OCI-LY7 (cell line): ENCODE measurements at places on chromosomes 2 and 18. TPM values are rescaled to one million over a fixed set of nuclear protein-coding genes. Genes with fewer than 3 reads are reported as not detected.
A peak's percentile ranks its signal among the peaks of the same experiment; 100 is the strongest.

DNA sequence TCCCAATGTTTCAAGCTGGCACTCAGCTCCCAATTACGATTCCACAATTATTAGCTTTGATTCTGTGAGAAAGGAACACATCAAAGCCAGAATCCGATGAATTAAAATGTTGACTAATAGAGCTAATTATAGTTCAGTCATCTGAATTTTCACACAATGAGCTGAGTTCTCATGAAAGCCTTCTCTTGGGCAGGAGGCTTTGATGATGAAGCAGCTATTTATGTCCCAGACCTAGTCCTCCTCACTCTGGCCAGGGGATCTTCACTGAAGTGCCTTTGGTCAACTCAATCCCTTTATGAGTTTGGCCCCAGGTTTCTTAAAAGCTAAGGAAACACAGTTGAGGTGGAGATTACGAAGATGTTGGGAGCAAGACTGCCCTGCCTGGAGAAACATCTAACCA lies 74.7 kb upstream of the PPM1B start:
- DNase-seq = no peak

- no peak for DNase-seq
Measured at GRCh38 chr2:129913695-129914495, 65.6 kb upstream of the RAB6C start.

- DNase-seq = no peak
Measured at GRCh38 chr2:235570966-235571692, 77.3 kb downstream of the AGAP1 start.

GRCh38 chr2:145032791-145033190 lies 512.9 kb upstream of the ZEB2 start:
- no peak for DNase-seq

- no peak for DNase-seq
Measured at GRCh38 chr18:9058406-9058805, 44.1 kb upstream of the NDUFV2 start.

DNA sequence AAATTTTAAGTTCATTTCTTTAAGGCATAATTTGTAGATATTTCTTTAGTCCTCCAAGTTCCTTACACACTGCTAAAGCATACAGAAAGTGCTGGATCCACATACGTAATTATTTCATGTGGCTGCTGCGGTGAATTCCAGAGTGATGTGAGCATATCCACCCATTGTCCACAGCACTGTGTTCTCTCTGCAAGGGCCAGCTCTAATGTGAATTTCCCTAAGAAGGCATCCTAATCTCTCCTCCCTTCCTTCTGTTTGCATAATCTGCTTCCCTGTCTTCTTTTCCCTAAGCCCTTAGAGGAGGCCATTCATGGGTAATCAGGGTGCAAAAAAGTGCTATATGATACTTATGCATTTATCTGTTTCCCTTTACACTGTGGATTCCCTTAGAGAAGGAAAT lies 57.2 kb downstream of the COBLL1 start:
- no peak for DNase-seq

DNA sequence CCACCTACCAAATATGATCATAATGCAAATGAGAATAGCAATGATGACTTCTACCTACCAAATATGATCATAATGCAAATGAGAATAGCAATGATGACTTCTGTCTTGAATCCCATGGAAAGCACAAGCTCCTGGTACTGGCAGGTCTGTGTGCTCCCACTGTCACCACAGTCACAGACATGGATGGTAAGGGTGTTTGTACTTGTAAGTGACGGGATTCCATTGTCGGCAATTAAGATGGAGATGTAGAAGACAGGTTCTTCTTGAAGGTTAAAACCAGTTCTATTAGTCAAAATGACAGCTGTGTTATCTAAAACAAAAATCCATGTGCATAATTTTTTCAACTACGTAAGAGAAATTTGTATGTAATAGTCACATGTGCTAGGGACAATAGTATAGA lies 95.0 kb downstream of the CDH19 start:
- no peak for DNase-seq

DNA sequence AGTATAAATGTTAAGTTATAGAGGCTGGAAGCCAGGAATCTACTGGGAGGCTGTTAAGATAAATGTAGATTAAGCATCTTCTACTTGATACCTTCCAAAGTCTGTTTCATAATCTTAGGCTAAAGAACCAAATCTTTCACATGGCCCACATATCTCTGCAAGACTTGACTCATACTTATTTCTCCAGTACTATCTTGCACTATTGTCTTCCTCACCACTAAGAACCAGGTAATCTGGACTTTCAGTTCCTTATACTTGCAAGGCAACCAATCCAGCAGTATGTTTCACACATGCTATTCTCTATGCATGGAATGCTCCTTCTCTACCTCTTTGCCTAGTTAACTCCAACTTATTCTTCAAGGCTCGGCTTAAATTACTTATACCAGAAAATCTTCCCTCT lies 62.2 kb downstream of the RBMS1 start:
- peak; percentile 50 for DNase-seq

- no peak for DNase-seq
Measured at GRCh38 chr2:17643031-17643615, 102.6 kb downstream of the VSNL1 start.

DNA sequence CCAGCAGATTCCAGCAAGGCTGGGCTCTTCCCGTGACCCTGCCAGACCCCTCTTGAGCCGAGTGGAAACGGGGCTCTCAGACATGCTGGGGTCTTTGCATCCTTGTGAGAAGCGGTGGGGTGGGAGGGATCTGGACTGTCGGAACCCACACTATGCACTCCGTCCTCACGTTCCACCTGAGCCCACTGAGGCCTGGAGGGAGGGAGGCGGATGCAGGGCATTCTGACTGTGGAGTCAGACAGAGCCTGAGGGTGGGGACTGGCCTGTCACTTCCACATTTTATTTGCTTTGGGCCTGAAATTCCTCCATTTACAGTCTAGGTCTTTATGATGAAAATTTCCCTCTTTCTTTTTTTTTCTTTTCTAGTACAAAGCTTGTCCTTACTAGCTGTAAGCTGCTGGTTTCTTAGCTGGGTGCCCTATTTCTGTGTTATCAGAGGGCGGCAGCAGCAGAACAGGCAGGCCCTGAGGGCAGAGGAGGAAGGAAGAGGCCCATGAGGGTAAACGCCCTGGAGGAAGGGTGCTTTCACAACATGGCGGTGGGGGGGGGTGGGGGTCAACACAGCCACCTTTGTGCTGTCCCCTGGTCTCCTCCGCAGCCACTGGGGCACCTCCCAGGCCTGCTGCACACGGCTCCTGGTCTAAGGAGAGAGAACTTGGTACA lies 373.5 kb upstream of the MYT1L start:
- DNase-seq = no peak

GRCh38 chr2:203574824-203575223 lies 39.7 kb upstream of the RAPH1 start:
- DNase-seq = no peak

GRCh38 chr2:17301437-17301836 lies 216.8 kb downstream of the RAD51AP2 start:
- DNase-seq = no peak

DNA sequence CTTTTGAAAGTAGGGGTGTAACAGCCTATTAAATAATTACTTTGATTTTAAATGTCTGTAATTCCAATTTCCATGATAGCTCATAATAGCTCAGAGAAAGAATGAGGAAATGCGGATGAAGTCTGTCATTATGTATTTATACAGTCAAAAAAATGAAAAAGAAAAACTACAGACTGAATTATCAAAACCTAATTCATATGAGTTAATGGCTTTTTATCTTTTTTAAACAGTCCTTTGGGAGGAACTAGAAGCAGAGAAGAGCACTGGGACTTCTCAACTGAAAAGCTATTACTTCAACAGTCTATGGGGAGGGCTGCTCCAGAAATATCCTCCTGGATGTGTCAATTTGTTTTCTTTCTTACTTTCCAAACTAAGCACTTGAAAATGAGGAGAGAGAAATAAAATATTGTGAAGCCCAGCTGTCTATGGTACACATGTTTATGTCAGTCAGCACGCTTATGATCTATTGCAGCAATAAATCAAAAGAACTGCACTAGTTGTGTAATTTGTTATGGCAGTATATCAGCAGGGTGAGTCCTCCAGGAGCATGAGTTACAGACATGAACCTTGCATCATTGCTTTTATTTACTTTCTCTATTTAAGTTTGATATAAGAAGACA lies 1550.2 kb downstream of the LRP1B start:
- no peak for DNase-seq

GRCh38 chr2:179051250-179051649 lies 1.3 kb upstream of the CCDC141 start:
- no peak for DNase-seq

GRCh38 chr2:205800224-205800623 lies 117.9 kb downstream of the NRP2 start:
- DNase-seq = no peak

DNA sequence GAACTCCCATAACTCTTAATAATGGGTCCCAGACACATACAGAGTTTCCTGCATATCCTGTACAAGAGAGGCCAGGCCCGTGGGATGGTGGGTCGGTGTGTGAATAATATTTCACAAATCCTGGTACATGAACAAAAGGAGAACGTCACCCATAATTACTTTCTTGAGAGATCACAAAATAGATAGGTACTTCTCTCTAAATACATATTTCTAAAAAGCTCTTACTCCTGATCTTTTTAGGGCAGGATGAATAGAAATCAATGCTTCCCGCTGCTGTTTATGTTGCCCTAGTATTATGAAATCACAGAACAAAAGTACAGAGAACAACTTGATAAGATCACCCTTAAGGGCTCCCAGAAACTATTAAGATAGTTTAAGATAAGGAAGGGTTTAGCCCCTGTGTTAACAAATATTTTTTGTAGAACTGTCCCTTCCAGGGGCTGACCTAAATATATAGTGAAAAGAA lies 5.4 kb downstream of the IRS1 start:
- no peak for DNase-seq

DNA sequence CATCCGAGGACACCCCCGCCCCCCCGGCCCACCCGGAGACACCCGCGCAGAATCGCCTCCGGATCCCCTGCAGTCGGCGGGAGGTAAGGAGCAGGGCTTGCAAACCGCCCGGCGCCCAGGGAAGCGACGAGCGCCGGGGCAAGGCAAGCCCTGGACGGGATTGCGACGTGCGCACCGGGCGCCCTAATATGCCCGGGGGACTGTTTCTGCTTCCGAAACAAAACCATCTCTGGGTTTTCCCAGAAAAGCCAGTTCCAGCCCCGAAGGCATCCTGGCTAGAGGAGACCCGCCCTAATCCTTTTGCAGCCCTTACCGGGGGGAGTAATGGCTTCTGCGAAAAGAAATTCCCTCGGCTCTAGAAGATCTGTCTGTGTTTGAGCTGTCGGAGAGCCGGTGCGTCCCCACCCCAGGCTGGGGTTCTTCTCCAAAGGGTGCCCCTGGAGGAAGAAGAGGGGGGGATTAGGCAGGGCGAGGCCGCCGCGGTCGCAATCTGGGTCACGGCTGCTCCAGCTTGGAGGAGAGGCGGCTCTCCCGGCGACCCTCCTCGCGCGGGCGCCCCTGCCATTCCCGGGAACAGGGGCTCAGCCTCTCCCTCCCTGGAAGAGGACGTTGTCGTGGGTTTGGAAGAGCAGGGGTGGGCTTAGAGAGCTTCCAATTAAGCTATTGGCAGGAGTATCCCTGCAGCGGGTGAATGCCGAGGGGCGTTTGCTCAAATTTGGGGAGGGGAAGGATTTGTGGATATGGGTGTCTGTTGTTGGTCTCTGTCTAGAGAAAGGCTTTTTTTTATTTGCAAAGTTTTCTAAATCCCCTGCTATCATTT lies 521 bp downstream of the MYCN start:
- DNase-seq = no peak

The SPDYA gene
- 1.2 and 1.7 TPM in 2 replicates for total RNA-seq

The MGAT5 gene
- 58.4 and 68.0 TPM in 2 replicates for total RNA-seq

The SCN3A gene
- total RNA-seq = 8.0 and 9.5 TPM in 2 replicates

The C2orf80 gene
- not detected in 2 replicates for total RNA-seq

The RUFY4 gene
- not detected in 2 replicates for total RNA-seq

The TEX44 gene
- total RNA-seq = not detected in 2 replicates

The TSPYL6 gene
- total RNA-seq = not detected in 2 replicates

The PCBP1 gene
- 393 and 423 TPM in 2 replicates for total RNA-seq

The IWS1 gene
- 56.5 and 56.9 TPM in 2 replicates for total RNA-seq

The SLC5A7 gene
- total RNA-seq = not detected in 2 replicates

The YES1 gene
- 0.13 TPM in 1 of 2 replicates, not detected in the other for total RNA-seq
